Skeletal muscle cell (primary cell): ENCODE measurements at places on chromosomes 11 and 22.
A peak's percentile ranks its signal among the peaks of the same experiment; 100 is the strongest.

DNA sequence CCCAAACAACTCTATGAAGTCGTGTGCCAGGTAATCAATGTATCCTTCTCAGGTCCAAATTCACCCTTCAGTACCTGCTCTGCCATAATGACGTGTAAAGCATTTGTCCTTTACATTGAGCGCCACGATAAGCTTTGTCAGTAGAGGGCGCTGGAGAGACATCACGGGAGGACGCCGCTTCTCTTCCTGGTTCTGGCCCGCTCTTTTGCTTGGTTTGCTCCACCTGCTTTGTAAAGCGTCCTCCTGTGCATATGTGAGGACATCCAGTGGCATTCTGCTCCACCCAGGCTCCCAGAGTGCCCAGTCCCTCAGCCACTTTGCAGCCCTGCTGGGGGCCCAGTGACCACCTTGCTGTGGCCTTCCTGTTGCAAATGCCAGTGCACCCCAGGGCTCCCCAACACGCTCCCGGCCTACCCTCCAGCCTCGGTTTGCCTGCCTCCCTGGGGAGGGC is 61.1 kb downstream of the WT1 start:
- no peak for DNase-seq

DNA sequence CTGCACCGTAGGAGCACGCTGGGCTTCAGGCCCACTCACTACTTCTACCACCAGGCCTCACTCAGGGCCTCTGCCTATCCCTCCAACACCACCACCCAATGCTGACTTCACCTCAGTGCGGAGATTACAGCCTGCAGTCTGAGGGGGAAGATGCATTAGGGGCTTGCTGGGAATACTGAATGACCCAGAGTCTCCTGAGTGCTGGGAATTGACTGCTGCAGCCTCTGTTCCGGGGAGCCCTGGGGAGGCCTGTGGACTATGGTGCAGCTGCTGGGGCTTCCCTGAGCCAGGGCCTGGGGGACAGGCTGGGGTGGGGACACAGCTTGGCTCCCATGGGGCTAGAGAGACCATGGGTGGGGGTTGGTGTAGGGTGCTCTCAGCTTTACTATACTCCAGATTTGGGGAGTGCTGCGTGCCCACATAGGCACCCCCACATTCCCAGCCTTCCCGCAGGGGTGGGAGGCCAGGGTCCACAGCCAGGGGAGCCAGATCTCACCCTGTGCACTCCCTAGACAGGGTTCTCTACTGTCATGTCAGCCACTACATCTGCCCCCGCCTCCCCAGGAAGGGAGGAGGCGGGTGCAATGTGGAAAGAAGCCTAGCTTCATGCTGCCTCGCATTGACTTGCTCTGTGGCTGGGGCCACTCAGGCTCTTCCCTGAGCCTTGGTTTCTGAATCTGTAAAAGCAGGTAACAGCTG is 44.4 kb downstream of the GDPD5 start:
- DNase-seq = no peak

GRCh38 chr11:32931606-32932005 is 39.0 kb downstream of the QSER1 start:
- no peak for DNase-seq

DNA sequence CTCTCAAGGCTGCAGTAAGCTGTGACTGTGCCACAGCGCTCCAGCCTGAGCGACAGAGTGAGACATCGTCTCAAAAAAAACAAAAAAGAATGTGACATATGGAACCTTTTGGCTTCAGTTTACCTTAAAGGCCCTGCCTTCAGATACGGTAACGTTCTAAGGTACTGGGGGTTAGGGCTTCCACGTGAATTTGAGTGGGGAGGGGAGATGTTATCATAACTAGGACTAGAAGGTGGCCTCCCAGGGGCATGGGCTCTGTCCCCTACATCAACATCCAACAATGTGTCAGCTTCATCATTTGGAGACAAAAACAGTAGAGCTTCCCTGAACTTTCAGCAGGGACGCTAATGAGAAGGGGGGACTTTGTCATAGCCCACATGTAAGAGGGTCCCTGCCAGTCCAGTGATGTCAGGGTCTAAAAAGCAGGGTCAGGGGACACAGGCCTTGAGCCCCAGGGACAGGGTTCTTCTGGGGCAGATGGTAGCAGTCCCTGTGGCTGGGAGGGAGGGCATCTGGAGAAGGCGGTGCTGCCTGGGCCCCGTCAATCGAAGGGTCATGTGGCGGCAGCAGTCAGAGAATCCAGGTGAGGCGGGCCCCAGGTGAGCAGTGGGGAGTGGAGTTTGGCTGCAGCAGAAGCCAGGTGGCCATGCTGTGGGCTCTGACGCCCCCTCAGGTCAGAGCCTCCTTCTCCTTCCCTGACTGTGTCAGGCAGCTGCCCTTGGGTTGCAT is 79.8 kb downstream of the BCR start:
- no peak for DNase-seq

DNA sequence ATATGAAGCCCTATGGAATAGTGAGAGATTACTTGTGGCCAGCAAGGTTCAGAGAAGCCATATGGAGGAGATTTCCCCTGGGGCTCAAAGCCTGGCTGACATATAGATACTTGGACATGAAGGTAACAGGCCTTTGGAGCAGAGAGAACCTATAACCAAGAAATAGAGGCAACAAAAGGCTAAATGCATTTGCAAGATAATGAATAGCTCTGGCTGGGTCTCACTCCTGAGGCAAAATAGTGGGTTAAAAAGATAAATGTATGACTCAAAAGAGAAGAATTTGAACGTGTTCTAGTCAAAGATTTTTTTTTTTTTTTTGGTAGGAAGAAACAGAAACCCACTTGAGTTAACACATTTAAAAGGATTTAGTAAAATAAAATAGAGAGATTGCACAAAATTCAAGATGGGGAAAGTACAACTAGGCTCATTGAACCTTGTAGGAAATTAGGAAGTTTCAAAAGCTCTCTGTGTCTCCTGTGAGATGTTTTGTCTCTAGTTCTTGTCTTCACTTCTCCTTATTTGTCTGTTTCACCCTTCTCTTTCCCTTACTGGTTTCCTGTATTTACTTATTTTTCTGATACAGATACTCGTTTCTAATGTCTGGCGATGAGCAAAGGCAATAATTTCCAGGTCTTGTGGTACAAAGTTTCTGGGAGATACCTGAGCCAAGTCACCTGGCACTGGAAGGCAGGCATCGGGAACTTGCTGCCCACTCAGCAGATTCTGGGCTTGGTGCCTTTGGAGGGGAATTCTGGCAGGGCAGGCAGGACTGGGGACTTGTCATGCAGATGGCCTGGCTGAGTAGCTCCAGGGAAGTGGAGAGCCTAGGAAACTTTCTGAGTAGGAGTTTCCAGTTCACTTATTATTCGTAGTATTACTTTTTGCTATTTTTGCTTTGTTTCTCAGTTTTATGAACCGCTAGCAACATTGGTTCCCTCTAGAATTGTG is 49.2 kb upstream of the SESN3 start:
- DNase-seq = no peak

DNA sequence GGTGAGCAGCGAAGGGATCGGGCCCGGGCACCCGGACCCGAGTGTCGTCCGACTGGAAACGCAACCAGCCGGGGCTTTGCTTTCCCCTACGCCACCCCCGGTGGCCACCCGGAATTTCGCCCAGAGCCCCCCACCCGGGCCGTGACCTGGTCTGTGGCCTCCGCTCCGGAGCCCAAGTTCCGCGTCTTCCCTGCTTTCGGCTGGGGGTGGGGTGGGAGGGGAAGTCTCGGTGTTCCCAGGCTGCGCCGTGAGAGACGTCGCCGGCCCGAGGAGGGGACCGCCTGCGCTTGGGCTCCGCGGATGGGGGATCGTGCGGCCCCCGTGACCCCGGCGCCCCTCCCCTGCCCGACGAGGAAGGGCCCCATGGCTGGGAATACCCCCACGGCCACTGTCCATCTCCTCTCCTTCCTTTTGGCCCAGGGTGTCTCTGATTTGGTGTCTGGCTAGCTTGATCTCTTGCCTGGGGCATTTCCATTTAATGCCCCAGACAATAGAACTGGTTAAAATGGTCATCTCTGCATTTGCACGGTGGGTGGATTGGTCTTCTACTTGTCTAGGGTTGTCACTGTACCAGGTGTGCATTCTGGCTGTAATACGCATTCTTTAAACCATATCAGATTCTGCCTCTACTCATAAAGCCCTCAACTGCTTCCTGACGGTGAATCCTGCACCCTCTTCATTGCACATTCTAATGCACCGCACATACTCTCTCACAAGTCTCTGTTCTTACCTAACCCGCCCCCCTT is 789 bp downstream of the SIK2 start:
- DNase-seq = no peak

DNA sequence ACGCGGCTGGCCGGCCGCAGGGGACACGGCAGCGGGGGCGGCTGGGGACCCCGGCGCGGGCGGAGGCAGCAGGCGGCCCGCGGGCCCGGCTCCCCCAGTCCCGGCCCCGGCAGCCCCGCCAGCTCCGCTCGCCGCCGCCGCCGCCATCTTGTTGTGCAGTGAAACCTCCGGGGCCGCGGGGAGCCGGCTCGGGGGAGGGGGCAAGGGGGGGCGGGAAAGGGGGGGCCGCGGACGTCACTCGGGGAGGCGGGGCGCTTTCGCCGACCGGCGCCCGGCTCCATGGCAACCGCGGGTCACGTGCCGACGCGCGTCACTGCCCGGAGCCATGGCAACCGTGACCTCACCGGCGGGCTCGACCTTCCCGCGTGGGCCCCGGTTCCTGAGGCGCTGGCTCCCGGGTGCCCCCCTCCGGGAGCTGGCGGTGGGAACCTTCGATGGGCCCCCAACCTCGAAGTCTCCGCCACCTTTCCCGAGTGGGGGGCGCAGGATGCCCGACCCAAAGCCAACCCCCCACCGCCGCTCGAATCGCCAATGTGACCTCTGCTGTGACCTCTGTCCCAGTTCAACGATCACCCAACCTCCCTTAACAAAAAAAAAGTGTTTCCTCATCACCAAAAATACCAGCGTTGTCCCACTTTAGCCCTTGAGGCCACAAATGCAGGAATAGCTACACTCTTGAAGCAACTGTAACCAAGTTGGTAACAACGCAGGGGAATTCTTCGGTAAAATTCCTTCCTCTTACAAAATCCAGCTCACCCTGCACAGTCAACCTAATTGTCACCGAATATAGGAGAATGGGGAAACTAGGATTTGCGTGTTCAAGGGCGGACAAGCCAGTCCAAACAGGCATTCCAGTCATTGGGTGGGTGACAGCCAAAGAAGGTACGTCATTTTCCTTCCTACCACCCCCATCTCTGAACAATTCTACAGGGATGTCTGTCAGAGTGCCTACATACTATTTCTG is at the start of gene SIK3:
TSS of gene SIK3 (minus strand) at position 160 of the 964 bp plus-strand sequence. CDS start at position 147, 13 bp downstream.
- DNase-seq = peak; percentile 66

DNA sequence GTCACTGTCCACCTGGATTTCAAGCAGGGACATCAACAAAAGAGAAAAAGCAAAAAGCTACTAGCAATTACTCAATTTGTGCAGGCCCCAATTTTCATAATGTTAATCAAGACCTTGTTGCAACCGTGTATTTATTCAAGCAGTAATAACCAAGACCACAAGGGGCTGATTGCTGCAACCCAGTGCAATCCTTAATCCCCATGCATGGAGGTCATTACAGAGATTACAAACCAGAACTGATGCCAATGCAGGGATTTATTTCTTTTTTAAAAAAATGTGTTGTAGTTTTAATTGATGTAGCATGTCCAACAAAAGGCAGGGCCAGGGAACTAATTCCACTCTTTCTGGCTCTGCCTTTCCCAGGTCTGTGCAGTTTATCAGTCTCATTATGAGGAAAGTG is 18.4 kb downstream of the TECTA start:
- no peak for DNase-seq

GRCh38 chr11:25890626-25891260 is 441.2 kb upstream of the ANO3 start:
- no peak for DNase-seq

- DNase-seq = no peak
Measured at GRCh38 chr11:95904009-95904650, 19.8 kb downstream of the MTMR2 start.

GRCh38 chr11:34366522-34366921 is 8.7 kb upstream of the ABTB2 start:
- DNase-seq = no peak

DNA sequence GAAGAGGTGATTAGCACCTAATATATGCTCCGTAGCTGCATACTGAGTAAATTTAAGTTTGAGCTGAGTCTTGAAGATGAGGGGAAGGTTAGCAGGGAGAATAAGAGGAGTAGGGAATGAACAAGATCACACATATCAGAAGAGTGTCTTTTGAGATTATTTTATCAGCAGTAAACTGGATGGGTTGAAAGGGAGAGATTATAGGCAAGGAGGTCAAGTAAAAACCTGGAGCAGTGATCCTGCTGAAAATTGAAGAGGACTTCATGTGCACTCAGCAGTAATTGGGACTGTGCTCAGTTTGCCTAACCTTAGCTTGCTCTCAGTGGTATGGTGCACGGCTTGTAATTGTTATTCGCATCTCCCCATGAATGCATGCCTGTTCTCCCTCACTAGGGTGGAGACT is 79.5 kb upstream of the PICALM start:
- no peak for DNase-seq

DNA sequence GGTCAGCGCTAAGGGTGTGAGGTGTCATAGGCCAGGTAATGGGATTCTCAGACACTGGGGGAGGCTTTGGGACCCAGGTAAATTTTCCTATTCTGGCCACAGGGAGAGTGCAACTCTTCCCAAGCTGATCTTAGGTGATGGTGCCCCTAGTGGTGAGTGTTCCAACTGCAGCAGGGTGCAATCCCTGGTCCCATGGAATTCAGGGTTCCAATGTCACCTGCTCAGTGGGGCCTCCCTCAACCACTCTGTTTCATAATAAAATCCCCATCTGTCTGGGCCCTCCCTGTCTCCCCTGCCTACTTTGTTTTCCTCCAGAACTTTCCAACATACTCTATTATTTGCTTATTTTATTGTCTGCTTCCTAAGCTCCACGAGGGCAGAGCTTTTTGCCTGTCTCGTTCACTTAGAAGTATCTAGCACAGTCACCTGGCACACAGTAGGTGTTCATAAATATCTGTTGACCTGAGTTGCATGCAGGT is 2.9 kb upstream of the SGSM1 start:
- DNase-seq = no peak

- peak; percentile 82 for DNase-seq
Measured at GRCh38 chr11:37504060-37504611, 906.1 kb upstream of the RAG2 start.

DNA sequence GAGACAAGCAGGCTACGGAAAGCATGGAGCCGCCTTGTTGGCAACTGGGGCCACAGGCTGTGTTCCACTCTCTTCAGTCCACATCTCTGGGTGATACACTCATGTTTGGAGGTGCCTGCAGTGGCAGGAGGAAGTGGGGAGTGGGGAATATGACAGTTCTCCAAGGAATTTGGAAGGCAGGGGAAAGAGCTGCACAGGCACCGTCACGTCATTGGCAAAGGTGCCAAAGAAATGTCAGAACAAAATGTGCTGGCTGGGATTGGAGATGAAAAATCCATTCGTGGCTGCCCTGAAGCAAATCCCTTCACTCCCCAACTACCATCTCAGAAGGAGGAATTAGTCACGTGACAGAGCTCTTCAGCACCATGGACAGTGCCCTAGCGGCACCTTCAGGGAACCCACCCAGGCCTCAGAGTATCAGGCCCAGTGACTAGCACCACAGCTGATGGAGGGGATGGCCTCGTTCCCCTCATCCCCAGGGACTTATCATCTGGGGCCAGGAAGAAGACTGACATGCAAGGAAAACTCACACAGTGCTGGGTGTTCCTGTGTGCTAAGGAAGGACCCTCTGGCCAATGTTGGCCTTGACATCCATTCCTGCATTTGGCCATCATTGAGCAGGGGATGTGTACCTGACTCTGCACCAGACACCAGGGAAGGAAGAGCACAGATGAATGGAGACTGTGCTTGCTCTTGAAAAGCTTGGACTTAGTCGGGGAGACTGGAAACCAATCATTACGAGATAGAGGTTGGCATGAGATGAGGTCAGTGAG is 48.5 kb upstream of the PRDM11 start:
- DNase-seq = no peak

GRCh38 chr22:23236026-23236425 is 55.7 kb downstream of the BCR start:
- DNase-seq = no peak
